ENCODE measurements at places on chromosomes 3 and 15.
A peak's percentile ranks its signal among the peaks of the same experiment; 100 is the strongest.

DNA sequence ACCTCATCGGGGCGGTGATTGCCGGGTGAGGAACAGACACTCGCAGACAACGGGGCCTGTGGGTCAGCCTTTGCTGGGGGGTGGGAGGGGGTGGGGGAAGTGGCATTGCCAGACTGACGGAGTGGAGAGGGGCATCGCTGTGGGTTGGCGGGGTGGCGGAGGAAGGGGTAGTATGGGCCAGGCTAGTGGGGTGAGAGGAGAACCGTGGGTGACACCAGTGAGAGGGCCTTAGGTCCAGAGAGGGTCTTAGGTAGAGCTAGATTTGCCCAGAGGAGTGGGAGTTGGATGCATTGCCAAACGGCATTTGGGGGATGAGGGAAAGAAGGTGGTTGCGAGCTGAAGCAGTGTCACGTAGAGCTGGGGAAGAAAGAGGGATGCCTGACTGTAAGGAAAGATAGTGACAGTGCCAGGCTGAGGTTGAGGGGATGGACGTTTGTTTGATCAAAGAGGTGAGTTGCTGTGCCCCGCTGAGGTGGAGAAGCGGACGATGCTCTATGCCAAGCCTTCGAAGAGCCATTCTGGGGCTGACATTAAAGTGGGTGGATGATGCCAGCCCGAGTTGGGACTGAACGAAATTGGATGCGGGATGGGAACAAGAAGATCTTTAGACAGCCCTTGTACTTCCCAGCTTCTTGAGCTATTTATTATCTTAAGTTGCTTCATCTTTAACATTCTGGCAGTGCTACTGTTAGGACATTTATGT, 572 bp downstream of the DNAJB11 start:
- peak overlapping the region; percentile 90 for H3K27ac ChIP-seq
- H3K36me3 ChIP-seq: peaks cover 13% of the 10 kb centered on the region
- H3K27me3 ChIP-seq: no peaks in the 10 kb centered on the region

- H3K4me3 ChIP-seq: no peak overlapping the region
- H3K36me3 ChIP-seq: peaks cover 14% of the 10 kb centered on the region
- no peak overlapping the region for H3K27ac ChIP-seq
- no peaks in the 10 kb centered on the region for H3K27me3 ChIP-seq
- no peak for DNase-seq
- peaks cover 9% of the 10 kb centered on the region for H3K4me1 ChIP-seq
Observed at GRCh38 chr15:58731756-58732535, 17.6 kb downstream of the ADAM10 start.

- no peak overlapping the region for H3K27ac ChIP-seq
- DNase-seq: no peak
- peaks cover 1% of the 10 kb centered on the region for H3K4me1 ChIP-seq
- H3K36me3 ChIP-seq: no peaks in the 10 kb centered on the region
Observed at GRCh38 chr3:109188741-109189140, 52.2 kb downstream of the C3orf85 start.

DNA sequence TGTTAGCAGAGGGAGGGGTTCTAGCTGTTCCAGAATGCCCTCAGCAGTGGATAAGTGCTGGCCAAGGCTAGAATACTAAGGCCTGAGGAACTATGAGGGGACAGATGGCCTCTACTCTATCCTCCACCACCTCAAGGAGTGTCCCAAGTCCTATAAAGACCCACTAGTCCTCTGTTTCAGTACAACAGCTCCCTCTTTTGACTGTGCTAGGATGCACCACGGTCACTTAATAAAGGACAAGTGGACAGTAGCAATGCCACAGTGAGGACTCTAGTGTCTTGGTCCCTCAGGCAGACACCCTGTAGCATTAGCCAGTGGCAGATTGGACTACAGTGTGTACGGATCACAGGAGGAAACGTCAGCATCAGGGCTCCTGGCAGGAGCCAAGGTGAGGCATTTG, 171.8 kb upstream of the PROK2 start:
- H3K36me3 ChIP-seq: no peaks in the 10 kb centered on the region
- no peak overlapping the region for H3K27ac ChIP-seq
- peaks cover 3% of the 10 kb centered on the region for H3K4me1 ChIP-seq
- no peaks in the 10 kb centered on the region for H3K27me3 ChIP-seq
- DNase-seq: no peak

GRCh38 chr15:68499620-68500312, 67.8 kb upstream of the ITGA11 start:
- no peaks in the 10 kb centered on the region for H3K36me3 ChIP-seq
- H3K4me1 ChIP-seq: peaks cover 3% of the 10 kb centered on the region
- no peak overlapping the region for H3K4me3 ChIP-seq
- DNase-seq: no peak
